ENCODE measurements at places on chromosomes 6 and 20. TPM values are rescaled to one million over a fixed set of nuclear protein-coding genes. Genes with fewer than 3 reads are reported as not detected.

LAMP5 gene
- 0.06 TPM for polyA plus RNA-seq

GSTA2 gene
- not detected for polyA plus RNA-seq

PSORS1C1 gene
- 4.9 TPM for polyA plus RNA-seq

DNA sequence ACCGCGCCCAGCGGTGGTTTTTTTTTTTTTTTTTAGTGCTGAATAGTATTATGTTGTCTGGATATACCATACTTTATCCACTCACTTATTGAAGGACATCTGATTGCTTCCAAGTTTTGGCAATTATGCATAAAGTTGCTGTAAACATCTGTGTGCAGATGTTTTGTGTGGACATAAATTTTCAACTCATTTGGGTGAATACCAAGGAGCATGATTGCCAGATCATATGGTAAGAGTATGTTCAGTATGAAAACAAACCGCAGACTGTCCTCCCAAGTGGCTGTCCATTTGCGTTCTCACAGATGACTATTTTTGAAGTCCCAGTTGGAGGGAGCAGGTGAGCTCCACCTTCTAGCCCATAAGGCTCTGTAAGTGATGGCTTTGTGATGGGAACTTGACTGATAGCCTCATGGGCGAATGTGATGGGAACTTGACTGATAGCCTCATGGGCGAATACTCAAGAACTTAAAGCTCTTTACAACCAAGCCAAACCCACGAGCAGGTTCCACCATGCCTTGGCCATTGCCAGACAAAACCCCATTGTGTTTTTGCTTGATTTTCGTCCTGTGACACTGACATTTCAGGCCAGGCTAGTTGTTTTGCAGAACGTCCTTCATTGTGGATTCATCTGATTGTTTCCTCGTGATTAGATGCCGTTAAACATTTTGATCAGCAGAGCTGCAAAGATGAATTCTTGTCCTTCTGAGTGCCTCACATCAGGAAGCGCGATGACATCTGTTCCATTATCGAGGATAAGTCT, 51.0 kb downstream of the ZBTB2 start:
- no peak for DNase-seq

- no peak for DNase-seq
Measured at GRCh38 chr6:20472748-20473147, 61.5 kb upstream of the CDKAL1 start.

DNA sequence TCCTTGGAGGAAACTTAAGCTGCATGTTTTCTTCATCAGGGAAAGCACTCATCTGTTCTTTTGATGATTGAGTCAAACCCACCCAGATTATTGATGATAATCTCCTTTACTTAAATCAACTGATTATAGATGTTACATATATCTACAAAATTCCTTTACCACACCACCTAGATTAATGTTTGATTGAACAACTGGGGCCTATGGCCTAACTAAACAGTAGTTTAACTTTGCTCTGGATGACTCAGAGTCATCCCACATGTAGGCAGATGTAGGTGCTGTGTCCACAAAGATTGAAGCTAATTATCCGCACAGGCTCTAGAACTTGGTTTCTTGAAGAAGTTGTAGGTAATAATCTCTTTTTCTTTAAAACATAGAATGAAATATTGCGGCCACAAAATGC, 42.2 kb downstream of the PKIB start:
- no peak for DNase-seq

DNA sequence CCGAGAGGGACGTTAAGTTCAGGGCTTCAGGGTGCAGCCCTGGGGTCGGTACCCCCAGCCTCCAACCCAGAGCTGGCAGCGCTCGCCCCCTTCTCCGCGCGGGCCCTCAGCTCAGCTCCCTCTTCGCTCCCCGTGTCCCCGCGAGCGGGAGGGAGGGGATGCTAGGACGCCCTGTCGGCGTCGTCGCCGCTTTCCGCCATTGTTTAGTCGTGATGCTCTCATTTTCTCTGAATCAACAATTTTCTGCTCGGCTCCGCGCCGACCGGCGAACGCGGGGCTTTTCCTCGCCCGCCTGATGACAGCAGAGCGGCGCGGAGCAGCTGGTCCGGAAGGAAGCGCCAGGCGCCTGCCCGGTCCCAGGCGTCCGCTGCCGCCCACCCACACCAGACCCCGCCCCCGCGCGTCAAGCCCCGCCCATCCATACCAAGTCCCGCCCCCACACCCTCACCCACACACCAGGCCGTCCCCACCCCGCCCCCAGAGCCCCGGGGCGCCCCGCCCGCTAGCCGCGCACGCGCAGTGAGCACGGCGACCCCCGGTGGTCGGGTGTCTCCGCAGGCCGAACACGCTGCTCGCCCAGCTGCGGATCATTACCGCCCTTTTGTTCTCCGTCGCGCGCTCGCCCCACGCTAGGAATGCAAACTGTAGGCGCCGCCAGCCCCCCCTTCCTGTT, 50.1 kb upstream of the SLC32A1 start:
- DNase-seq, result no peak

DNA sequence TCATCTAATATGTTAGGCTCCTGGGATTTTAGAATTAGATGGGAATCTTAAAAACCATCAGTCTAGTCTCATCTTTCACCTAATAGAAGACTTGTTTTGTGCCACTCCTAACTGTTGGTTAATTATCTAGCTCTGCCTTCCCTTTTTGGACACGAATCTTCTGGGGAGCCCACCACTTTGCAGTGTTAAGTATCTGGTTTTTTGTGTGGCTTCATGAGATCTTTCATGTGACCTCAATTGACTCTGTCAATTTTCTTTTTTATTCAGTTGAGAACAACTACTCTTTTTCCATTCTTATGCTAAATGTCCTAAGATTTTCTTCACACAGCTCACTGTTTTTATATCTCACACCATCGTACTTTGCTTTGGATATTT, 16.9 kb downstream of the TBPL1 start:
- no peak for DNase-seq

PROKR2 gene
- polyA plus RNA-seq, result not detected

SLC2A10 gene
- 41.9 TPM for polyA plus RNA-seq

GRCh38 chr6:16764188-16764950, 3.1 kb upstream of the ATXN1 start:
- DNase-seq, result no peak

DNA sequence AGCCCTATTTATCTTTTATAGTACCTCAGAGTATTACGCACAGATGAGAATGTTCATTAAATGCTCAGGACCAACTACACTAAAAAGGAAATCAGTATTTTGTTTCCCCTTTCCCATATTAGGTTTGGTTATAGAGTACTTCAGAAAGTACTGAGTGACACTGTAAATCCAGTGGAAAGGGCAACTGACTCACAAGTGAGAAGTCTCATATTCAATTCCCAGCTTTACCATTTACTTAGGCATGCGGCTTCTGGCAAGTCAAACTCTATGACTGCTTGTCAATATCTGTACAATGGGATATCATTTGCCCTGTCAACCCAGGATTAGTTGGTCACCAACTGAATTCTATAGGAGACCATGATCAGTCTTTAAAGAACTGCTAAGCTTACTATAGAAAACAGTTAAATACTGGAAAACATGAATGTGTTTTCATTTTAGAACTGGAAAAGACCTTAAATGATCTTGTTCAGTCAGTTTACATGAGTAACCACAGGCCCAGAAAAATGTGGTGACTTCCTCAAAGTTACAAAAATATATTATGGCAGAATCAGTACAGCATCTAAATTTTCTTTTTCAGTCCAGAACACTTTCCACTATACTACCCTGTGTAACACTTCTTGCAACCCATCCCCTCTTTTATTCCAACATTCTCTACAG, 3.6 kb downstream of the MAP3K7 start:
- no peak for DNase-seq

DNA sequence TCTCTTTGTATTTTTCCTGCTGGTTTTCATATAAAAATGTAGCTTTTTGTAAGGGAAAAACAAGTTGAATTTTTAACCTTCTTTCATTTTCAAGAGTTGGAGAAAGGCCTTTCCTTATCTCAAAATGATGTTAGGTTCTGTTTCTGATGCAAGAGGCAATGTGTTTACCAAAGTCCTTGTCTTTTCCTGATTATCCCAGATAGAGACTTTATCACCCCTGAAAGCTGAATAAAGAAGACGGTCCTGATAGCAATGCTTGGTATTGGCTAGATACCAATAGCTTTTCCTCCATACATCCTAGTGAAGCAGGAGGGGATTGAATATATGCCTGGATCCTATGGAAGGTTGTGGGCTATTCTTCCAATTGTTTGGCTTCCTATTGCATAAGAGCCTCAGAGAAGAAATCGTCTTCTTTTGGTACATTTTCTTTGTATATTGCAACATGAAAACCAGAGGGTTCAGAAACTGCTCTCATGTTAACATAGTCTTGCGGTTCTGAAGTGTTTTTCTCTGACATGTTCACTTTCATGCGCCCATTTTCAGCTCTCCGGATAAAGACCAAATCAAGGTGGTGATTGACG, 5.5 kb downstream of the PNLDC1 start:
- no peak for DNase-seq

DNA sequence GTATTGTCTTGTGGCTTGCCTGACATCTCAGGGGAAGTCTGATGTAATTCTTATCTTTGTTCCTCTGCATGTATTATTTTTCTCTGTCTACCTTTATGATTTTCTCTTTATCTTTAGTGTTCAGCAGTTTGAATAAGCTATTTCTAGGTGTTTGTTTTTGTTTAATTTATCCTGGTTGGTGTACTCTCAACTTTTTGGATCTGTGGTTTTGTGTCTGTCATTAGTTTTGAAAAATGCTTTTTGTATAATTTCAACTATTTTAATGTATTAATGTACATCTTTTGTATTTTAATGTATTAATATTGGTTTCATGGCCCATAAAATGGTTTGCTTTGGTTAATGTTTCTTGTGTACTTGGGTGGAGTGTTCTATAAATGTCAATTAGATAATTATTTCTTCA, 15.9 kb upstream of the APCDD1L start:
- no peak for DNase-seq

DNA sequence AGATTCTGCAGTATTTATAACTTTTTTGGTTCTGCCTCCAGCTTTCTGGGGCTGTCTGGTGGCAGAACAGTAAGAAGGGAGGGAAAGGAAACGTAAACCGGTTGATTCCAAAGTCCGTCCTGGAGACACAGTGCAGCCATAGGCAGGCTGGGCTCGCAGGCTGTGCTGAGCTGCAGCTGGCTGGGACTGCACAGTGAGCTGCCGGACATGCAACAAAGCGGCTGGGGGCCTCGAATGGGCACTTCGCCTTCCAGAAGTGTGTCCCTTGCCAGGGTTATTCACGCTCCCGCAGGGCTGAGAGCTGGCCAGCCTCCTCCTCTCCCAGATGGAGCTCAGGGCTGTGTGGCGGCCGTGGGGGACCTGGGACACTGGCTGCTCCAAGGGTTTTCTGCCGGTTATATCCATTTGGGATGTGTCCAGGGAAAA, 78.1 kb upstream of the CD93 start:
- DNase-seq, result no peak

DNA sequence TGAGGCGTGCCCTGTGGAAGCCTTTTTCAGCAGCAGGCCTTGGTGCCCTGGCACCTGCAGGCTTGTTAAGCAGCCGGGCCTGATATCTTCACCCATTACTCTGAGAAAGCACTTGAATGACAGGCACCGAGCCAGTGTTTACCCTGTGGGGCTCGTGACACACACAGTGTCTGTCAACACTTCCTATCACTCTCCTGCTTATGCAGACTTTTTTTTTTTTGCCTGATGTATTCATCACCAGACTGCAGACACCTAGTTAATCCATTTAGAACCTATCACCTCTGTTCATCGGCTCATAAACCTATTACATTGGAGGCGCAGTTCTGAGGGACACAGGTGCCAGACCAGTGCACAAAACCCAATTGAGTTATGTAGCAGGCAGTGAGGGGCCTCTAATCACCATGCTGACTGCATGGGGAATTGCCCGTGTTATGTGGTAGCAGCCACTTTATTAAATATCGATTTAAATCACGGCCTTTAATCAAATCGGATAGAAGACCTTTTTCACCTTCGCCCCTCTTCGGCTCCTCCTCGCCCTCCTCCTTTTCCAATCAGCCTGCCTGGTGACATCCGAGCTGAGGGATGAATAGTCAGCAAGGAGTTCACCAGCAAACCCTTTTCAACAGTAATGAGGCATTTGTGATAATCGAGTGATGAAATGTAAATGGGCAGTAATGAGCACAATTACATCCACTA, 962.9 kb upstream of the SLC35B3 start:
- DNase-seq, result no peak

- DNase-seq, result no peak
Measured at GRCh38 chr20:36540551-36541211, 638 bp upstream of the MYL9 start.

DNA sequence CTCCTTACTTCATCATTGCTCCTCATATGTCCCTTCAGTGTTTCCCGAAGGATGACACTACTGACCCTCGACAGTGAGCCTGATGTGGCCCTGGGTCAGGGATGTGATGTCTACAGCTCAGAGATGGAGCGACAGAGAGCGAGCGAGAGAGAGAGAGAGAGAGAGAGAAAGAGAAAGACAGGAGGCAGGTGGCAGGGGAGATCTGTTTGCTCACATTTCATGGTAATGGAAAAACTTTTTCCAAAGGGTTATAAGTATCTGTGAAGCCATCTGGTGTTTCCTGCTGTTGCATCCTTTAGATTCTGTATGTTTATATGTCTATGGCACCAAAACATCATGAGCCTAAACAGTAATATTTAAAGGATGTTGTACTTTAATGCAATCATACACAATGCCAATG, 77.2 kb downstream of the PPP1R3G start:
- DNase-seq, result no peak

DNA sequence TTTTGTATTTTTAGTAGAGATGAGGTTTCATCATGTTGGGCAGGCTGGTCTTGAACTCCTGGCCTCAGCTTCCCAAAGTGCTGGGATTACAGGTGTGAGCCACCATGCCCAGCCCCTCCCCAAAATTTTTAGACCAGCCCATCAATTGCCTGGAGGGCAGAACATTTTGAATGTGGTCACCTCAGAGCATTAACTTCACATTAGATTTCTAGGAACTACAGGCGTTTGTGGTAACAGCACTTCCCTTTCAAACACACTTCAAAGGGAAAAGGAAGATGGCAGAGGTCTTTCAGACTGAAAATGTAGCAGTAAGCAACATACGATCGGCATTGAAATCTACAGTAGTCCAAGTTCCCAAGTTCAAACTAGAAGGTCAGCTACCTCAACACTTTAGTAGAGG, 12.3 kb upstream of the SLA2 start:
- no peak for DNase-seq

DNA sequence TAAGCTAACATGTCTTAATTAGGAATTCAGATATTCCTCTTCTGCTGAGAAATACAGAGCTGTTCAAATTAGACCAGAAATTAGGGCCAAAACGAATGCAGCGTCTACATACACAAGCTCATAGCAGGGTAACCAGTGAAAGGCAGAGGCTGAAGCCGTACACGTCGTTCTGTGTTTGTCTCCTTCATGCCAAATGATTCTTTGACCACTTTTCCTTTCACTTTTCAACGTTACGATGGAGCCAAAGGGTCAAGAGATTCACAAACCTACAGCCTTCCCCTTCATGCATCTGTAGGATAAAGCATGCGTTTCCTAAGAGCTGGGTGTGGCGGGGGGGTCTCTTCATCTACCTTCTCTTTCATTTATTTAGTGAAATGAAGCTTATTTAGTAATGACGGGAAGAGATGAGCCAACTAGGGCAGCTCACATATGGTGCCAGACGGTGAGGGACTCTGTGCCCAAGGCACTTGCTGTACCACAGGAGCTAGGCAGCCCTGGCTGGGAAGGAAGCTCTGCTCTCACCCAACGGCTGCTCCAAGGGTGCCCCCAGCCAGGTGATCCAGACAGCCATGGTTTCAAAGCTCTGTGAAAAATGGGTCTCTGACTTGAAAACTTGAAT, 178.0 kb downstream of the ATXN1 start:
- DNase-seq, result no peak

CCNC gene
- polyA plus RNA-seq, result 44.8 TPM

Data from BJ (cell line).